Activated naive CD4-positive, alpha-beta T cell treated with anti-CD3 and anti-CD28 coated beads, Interleukin-2, amount 50 U/mL, for 16 hours (primary cell): ENCODE measurements at places on chromosomes 12 and 14.

DNA sequence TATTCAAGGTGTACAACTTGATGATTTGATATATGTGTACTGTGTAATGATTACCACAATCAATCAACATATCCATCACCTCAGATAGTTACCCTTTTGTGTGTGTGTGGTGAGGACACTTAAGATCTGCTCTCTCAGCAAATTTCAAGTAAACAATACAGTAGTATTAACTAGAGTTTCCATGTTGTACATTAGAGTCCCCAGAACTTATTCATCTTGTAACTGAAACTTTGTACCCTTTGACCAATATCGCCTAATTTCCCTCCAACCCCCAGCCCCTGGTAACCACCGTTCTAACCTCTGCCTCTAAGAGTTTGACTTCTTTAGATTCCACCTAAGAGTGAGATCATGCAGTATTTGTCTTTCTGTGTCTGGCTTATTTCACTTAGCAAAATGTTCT lies 12.1 kb downstream of the ADCK1 start:
- DNase-seq: no peak

DNA sequence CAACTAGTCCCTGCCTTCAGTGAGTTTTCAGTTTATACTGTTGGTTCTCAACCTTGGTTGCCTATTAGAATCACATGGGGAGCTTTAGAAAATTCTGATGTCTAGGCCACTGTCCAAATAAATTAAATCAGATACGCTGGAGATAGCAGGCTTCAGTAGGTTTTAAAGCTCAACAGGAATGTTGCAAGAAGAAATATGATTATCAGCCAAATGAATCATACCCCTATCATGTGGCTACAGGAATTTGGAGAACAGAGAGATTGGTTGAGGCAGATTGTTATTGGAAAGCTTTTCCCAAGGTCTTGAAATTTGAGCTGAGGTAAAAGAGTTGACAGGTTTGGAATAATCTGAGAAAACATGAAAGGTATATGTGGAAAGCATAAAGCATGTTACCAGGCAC lies 125.3 kb downstream of the WIF1 start:
- no peak for DNase-seq

GRCh38 chr12:47504775-47505446 lies 200.9 kb downstream of the RPAP3 start:
- DNase-seq: no peak

DNA sequence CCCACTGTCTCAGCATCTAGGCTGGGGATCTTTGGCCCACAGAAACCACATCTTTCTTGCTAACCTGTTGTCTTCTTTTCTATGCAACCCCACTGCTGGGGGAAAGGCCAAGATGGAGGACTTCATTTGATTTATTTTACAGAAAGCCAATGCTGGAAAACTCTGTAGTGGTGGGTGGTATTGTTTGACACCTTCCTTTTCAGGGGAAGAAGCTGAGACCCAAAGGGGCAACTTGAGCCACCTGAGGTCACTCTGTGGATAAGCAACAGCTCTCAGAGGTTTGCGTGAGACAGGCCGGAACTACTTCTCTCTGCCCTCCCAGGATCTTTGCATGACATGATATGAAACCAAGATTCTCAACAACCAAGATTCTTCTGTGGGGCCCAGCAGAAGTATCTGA lies 645.2 kb downstream of the VRK1 start:
- no peak for DNase-seq

DNA sequence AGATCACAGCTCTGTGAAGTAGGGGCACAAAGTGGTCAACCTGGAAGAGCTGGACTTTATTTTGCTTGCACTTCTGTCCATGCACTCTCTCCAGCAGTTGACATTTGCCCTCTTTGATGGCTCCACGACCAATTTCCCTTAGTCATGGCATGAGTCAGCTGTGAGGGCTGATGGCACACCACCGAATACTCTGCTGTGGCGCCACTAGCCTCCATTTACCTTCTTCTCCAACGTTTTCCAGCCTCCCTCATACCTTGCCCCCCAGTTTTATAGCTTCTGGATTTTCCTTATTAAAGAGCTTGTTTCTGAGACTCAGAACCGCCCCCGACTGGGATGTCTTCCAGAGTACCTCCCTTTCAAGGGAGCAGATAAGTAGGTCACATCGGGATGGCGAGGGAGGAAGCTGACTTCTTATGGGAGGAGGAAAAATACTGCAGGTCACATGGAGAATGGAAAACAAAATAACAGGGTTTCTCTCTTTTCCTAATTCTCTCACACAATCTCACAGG lies 17.6 kb downstream of the NINJ2 start:
- DNase-seq: no peak

GRCh38 chr14:25375639-25376038 lies 325.7 kb upstream of the STXBP6 start:
- DNase-seq: no peak
